ENCODE measurements at places on chromosomes 1 and 21.

GRCh38 chr1:109255678-109256077 lies 6.3 kb downstream of the CELSR2 start:
- H3K27ac ChIP-seq: no peak overlapping the region
- no peaks in the 10 kb centered on the region for H3K27me3 ChIP-seq
- no peak overlapping the region for H3K4me3 ChIP-seq
- no peaks in the 10 kb centered on the region for H3K36me3 ChIP-seq
- H3K4me1 ChIP-seq: peaks cover 25% of the 10 kb centered on the region
- no peak for DNase-seq

GRCh38 chr1:154529308-154529707 lies 27.1 kb upstream of the SHE start:
- no peak overlapping the region for H3K4me3 ChIP-seq
- H3K27ac ChIP-seq: no peak overlapping the region
- H3K36me3 ChIP-seq: no peaks in the 10 kb centered on the region
- DNase-seq: no peak

- H3K27me3 ChIP-seq: no peaks in the 10 kb centered on the region
- H3K36me3 ChIP-seq: no peaks in the 10 kb centered on the region
- no peak overlapping the region for H3K4me3 ChIP-seq
- no peaks in the 10 kb centered on the region for H3K4me1 ChIP-seq
These were observed 443.0 kb downstream of the PTPRU start for GRCh38 chr1:29679316-29679715.

DNA sequence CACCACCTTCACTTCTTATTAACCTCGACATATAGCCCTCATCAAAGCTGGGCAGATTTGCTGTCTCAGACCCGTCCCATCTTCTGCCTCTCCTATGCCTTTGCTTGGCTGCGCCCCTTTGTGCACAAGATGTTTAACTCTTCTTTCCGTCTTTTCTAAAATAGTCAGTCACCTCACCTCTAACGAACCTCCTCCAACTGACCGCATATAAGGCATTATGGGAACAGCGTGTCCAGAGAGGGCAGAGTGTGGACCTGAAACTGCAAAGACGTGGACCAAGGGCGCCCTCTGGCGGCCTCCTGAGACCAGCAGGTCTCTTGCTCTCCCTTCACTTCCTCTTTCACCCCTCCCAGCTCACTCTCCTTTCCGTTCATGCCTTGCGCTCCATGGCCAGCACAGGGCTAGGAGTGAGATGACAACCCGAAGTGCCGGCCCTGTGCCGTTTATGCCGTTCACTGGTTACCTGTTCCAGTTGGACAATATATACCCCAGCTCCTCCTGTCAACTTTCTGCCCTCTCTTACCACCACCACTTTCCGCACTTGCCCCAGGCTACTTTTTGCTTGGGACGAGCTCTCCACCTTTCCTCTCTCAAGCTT lies 2.5 kb upstream of the METTL25B start:
- H3K27ac ChIP-seq: no peak overlapping the region
- peak overlapping the region; percentile 78 for H3K4me3 ChIP-seq
- peaks cover 49% of the 10 kb centered on the region for H3K36me3 ChIP-seq

- peak overlapping the region; percentile 54 for H3K4me3 ChIP-seq
- no peaks in the 10 kb centered on the region for H3K27me3 ChIP-seq
- peak overlapping the region; percentile 97 for H3K27ac ChIP-seq
- peaks cover 98% of the 10 kb centered on the region for H3K4me1 ChIP-seq
These were observed 71.0 kb downstream of the CD46 start for GRCh38 chr1:207822602-207823451.

DNA sequence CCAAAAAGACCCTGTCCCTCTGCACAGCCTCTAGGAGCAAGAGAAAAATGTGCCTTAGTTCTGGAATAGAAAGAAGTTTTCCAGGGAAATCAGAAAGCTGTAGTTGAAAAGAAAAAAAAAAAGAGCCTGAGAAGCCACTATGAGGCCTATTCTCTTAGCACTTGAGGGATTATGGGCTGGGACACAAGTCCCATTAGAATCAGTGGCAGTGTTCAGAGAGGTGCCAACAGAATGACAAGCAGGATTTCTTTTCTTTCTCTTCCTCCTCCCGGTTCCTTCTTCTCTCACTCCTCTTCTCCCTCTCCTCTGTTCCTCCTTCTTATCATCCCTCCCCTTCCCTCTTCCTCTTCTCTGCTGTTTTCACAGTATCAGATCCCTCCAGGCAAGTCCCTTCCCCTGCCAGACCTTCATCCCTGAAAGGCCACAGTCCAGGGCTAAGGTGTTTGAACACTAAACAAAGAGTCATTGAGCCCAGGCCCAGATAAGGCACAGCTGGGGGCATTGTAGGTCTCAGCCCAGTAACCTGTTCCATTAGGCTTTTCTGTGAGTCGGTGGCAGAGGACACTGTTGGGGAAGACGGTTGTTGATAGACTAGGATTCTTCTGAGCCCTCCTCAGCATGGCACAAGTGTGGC lies 64.7 kb upstream of the LPGAT1 start:
- no peaks in the 10 kb centered on the region for H3K4me1 ChIP-seq
- no peaks in the 10 kb centered on the region for H3K36me3 ChIP-seq
- no peaks in the 10 kb centered on the region for H3K27me3 ChIP-seq
- H3K27ac ChIP-seq: no peak overlapping the region
- H3K4me3 ChIP-seq: no peak overlapping the region

DNA sequence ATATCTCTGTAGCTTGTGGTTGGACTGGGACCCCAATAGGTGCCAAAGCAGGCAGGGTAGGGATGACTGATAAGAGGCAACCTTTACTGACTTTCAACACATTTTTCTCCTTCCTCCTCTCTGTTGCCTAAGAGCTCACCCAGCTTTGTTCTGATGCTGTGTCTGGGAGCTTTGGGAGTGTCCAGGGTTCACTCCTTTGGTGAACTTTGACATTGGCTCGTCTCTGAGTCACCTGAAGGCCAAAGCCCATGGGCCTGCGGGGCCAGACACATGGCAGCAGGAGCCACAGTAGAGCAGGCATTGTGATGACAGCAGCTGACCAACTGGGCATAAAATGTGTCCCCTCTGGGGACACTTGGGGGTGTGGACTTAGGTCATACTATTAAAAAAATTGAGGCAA lies 99.5 kb upstream of the ZNF644 start:
- H3K27ac ChIP-seq: no peak overlapping the region
- no peaks in the 10 kb centered on the region for H3K36me3 ChIP-seq
- H3K4me1 ChIP-seq: peaks cover 6% of the 10 kb centered on the region
- no peak overlapping the region for H3K4me3 ChIP-seq

GRCh38 chr1:89900791-89901708 lies 80.2 kb downstream of the LRRC8D start:
- no peak overlapping the region for H3K27ac ChIP-seq
- H3K4me1 ChIP-seq: peaks cover 7% of the 10 kb centered on the region
- H3K4me3 ChIP-seq: no peak overlapping the region
- no peaks in the 10 kb centered on the region for H3K27me3 ChIP-seq

DNA sequence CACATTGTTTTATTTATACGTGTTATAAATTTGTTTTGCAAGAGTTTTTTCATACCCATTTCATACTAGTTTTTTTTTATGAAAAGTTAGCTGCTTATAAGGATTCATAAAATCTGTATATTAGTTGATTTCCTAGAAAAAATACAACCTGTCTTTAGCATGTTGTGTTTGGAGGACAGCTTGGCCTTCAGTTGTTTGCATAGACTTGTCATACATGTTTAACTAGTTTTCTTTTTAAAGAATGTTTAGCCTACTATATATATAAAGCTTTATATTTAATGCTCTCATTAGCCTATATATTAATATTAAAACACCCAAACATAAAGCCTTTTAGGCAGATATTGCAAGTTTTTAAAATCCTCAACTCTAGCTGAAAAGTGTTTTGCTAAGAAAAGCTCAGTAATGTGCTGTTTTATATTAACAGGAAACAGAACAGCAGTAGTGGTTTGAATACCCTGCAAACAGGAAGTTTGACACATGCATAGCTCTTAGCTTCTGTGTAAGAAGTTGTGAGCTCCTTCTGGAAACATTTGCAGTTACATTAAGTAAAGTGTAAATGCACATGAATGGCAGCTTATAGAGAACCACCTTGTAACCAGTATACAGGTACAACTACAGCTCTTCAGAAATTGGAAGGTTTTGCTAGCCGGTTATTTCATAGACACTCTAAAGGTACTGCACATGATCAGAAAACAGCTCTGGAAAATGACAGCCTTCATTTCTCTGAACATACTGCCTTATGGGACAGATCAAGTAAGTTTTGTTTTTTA lies at the start of gene PRKACB:
TSS of gene PRKACB (plus strand) at position 476 of the 770 bp plus-strand sequence. CDS start at position 567, 91 bp downstream.
- peaks cover 55% of the 10 kb centered on the region for H3K4me1 ChIP-seq
- peak within 1 kb of the TSS; percentile 33 for H3K4me3 ChIP-seq
- H3K27me3 ChIP-seq: no peaks in the 10 kb centered on the region
- DNase-seq: no peak
- peak within 1 kb of the TSS; percentile 82 for H3K27ac ChIP-seq

DNA sequence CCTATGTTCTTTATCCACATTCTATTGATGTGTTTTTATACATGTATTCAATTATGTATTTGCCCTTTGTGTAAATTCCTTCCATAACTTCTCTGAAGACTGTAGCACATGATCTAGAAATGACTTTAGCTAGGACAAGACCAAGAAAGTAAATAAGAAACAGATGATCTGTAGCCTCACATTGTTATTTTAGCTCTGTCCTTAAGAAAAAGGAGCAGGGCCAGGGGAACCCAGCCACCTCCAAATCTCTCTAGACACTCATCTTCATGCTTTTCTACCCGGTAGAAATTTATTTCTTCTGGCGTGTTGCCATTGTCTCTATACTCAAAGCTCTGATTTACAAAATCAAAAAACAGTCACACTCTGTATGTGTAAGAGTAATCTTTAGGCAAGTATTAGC lies 27.1 kb downstream of the CDC7 start:
- DNase-seq: no peak
- no peak overlapping the region for H3K4me3 ChIP-seq
- no peak overlapping the region for H3K27ac ChIP-seq
- no peaks in the 10 kb centered on the region for H3K27me3 ChIP-seq
- H3K4me1 ChIP-seq: no peaks in the 10 kb centered on the region

DNA sequence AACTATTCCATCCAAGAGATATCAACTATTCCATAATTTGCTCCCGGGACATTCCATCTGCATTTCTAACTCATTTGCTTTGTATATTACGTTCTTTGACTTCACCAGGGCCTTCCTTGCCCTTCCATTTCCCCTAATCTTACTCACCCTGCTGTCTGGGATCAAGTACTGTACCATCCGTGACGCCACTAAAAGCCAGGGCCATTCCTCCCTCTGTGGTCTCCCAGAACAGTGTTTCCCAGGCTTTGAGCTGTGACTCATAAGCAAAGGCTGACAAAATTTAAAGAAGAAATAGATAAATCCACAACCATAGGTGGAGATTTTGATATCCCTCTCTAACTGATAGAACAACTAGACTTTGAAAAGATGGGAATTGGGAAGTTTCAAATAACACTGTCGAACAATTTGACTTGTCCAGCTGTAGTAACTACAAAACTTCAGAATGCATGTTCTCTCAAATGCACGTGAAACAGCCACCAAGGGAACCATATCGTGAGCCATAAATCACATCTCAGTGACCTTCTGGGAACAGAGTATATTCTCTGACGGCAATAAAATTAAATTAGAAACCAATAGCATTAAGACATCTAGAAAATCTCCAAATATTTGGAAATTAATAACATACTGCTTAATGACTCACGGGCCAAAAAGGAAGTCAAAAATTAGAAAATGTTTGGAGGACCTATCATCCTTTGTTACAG lies 501.0 kb downstream of the SETD4 start:
- H3K27ac ChIP-seq: no peak overlapping the region
- no peak for DNase-seq

DNA sequence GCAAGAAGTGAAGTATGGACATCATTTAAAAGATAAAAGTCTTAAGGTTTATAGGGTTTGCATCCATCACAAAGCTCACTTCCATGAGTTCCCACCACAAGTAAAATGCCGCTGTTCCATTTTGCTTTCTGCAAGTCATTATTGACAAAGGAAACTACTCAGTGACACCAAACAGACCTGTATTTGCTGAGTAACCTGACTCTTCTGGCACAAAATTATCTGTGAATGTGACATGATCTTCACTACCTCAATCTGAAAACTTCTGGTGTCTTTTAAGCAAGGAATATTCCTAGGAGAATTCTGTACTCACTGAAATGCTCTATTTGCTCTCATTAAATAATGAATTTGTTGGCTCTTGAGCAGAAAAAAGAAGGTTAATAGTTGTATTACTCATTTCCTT lies 1077.4 kb upstream of the ADGRL4 start:
- H3K36me3 ChIP-seq: no peaks in the 10 kb centered on the region
- H3K27ac ChIP-seq: no peak overlapping the region
- no peaks in the 10 kb centered on the region for H3K4me1 ChIP-seq
- H3K4me3 ChIP-seq: no peak overlapping the region
- no peak for DNase-seq

GRCh38 chr1:16677552-16678431 lies 11.0 kb upstream of the RNU1-3 start:
- no peaks in the 10 kb centered on the region for H3K27me3 ChIP-seq
- no peaks in the 10 kb centered on the region for H3K36me3 ChIP-seq
- no peak overlapping the region for H3K4me3 ChIP-seq
- DNase-seq: peak; percentile 62

GRCh38 chr1:24541711-24542346 lies 14.1 kb upstream of the NCMAP start:
- H3K4me3 ChIP-seq: no peak overlapping the region
- H3K4me1 ChIP-seq: peaks cover 32% of the 10 kb centered on the region
- no peak for DNase-seq
- no peaks in the 10 kb centered on the region for H3K36me3 ChIP-seq
- H3K27ac ChIP-seq: no peak overlapping the region

- no peak overlapping the region for H3K4me3 ChIP-seq
- H3K27me3 ChIP-seq: no peaks in the 10 kb centered on the region
- peaks cover 39% of the 10 kb centered on the region for H3K4me1 ChIP-seq
These were observed 94.8 kb downstream of the TGFBR3 start for GRCh38 chr1:91791103-91791502.

- H3K27ac ChIP-seq: no peak overlapping the region
- DNase-seq: no peak
- H3K4me3 ChIP-seq: no peak overlapping the region
- H3K27me3 ChIP-seq: no peaks in the 10 kb centered on the region
- peaks cover 6% of the 10 kb centered on the region for H3K4me1 ChIP-seq
- no peaks in the 10 kb centered on the region for H3K36me3 ChIP-seq
These were observed 70.5 kb upstream of the CTTNBP2NL start for GRCh38 chr1:112325504-112325903.

DNA sequence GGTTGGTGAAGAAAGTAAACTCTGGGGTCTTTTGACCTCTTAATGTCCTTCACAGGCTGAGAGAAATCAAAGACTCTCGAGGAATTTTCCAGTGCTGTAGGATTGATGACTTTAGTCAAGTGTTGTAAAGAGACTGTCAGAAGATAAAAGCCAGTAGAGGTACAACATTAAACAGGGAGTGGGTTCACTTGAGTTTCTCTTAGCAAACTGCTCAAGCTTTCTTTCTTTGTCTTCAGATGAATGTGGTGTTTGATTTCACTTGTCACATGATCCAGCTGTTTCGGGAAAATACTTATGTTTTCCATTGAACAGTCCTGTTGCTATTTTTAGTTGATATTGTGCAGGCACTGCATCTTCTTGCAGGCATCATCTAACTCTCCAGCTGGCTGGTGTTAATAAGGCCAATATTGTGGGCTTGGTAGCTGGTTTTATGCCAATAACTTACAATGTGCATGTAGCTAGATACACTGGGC lies 45.6 kb downstream of the XCL2 start:
- no peaks in the 10 kb centered on the region for H3K27me3 ChIP-seq
- H3K27ac ChIP-seq: no peak overlapping the region
- no peaks in the 10 kb centered on the region for H3K4me1 ChIP-seq
- no peak for DNase-seq
- H3K36me3 ChIP-seq: no peaks in the 10 kb centered on the region

- H3K27me3 ChIP-seq: no peaks in the 10 kb centered on the region
- no peaks in the 10 kb centered on the region for H3K36me3 ChIP-seq
- H3K27ac ChIP-seq: no peak overlapping the region
- peaks cover 14% of the 10 kb centered on the region for H3K4me1 ChIP-seq
- H3K4me3 ChIP-seq: no peak overlapping the region
- no peak for DNase-seq
These were observed 38.3 kb downstream of the SPSB1 start for GRCh38 chr1:9331016-9331415.
